ENCODE measurements at places on chromosomes 12 and 14.
A peak's percentile ranks its signal among the peaks of the same experiment; 100 is the strongest.

DNA sequence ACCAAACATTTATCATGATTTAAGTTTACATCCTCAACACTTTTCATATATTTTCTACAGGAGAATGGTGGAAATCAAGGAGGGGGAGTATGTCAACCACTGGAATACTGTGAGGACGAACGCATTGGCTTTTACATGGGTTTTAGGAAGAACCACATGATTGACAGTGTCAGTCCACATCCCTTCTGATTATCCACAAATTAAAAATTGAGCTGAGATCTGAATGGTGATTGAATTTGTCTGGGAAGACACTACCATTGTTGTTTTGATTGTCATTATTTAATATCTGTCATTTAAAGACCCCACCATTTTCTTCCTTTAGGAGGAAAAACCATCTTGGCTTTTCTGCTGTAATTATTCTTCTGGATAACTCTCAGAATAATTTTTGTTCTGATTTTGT, 31.3 kb upstream of the KLRF1 start:
- no peak for DNase-seq

DNA sequence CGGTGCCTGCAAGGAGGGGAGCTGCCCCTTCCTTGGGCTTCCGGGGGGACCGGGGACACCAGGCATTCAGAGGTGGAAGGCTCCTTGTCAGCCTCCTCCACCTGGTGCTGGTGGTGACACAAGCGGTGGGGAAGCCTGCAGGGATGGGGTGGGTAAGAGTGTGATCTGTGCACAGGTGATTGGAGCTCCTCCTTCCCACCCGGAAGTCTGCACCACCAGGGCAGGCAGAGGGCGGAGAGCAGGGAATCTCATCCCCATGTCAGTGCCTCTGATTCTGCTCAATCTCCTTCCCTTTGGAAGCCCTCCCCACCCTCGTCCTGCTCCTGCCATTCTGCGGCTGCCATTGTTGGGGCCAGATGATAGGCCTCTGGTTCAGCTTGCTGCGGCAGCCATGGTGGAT, 238.1 kb upstream of the CRY1 start:
- no peak for DNase-seq

GRCh38 chr12:109706398-109706746, 7.3 kb upstream of the FAM222A start:
- no peak for DNase-seq

GRCh38 chr14:73770977-73771847, 57.0 kb upstream of the PNMA1 start:
- DNase-seq = no peak

DNA sequence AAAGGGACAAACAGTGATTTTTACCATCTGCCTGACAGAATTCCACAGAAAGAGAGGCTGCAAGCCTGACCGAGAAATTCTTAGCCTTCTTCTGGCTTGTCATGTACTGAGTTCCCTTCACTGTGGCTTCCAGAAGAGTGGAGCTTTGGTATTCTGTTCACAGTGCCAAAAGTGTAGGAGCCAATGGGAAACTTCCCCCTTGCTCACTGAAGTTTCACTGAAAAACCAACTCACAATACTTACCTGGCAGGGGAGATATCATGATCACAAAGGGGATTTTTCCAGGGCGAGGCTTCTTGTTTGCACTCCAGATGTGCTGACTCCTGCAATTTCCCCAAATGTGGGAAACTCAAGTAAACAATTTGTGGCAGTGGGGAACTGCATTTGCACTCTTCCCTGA, 31.7 kb upstream of the MMP19 start:
- DNase-seq = no peak

DNA sequence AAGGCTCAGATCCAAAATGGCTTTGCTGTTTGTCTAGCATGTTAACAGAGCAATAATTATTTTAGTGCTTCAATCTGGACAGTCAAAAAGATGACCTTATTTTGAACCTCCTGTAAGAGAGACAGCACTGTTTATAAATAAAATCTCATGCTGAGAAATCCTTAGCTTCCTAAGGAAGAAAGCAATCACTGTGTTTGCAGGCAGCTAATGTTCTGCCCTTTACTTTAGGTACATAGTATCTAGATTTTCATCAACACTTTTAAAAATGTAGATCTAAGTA, 105.3 kb downstream of the PRKD1 start:
- DNase-seq = no peak

DNA sequence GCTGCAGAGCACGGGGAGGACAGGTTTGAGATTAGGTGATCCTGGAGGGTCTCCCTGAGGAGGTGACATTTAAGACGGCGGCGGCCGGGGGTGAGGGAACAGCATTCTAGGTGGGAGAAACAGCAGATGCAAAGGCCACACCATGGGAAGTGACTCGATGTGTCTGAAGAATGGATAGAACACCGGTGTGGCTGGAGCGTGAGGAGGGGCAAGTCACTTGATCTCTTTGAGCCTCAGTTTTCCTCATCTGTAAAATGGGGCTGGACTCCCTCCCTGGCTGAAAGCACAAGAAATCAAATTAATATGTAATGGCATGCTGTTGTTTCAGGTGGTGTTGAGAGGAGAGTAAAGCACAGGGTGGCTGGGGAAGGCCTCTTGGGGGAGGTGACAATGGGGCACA, 10.0 kb upstream of the NCOR2 start:
- DNase-seq = no peak

DNA sequence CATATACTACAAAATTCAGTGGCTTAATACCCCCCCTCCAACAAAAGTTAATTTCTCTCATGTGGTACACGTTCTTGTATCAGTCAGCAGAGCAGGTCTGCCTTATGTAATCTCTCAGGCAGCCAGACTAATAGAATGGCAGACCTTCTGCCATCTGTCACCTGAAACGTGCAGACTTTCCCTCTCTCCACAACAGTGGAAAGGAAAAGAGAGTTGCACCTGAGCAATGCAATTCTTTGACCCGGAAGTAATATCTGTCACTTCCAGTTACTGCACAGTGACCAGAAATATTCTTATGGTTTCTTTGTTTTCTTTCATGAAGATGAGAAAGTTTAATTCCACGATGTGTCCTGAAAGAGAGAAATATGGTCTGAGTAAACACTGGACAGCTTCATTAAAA, 14.4 kb downstream of the KERA start:
- DNase-seq = no peak

- DNase-seq = peak; percentile 89
Observed at GRCh38 chr12:2682296-2683251, 112.2 kb upstream of the FKBP4 start.
